HuH-7 (cell line): ENCODE measurements at places on chromosomes 13 and 19.

- DNase-seq: peak; percentile 17
Measured at GRCh38 chr13:70856711-70857110, 748.5 kb upstream of the KLHL1 start.

DNA sequence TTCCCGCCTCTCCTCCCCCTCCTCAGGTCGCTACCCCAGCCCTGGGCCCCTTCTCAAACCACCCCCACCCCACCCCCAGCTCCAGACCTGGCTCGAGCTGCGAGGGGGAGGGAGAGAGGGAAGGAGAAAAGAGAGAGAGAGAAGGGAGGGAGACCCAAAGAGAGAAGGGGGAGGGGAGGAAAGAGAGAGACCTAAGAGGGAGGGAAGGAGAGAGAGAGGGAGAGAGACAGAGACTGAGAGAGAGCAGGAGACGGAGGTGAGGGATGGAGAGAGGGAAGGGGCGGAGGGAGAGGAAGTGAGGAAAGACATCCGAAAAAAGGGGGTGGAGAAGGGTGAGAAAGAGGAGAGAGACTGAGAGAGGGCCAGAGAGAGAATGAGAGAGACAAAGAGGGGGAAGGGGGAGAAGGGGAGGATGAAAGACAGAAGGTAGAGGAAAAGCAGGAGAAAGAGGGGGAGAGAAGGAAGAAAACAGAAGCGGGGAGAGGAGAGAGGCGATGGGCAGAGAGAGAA is 2.0 kb upstream of the SPACA6 start:
- DNase-seq: no peak

DNA sequence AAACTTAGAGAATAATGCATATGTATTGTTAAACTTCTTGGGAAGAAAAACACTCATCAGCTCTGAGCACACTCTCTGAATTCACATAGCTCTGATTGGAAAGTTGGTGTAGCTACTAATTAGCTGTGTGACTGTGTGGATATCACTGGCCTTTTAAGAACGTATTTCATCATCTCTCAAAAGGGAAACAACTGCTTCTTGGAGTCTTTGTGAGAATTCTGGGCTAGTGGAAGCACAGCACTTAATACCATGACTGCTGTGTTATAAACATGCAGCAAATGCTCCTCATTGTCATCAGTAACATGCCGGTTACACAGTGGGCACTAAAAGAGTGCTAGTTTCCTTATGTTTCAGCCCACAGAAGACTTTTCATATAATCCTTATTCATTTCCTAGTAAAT is 220.9 kb upstream of the CSNK1A1L start:
- DNase-seq: no peak

GRCh38 chr13:44433863-44434765 is 60.5 kb downstream of the SERP2 start:
- no peak for DNase-seq

- no peak for DNase-seq
Measured at GRCh38 chr19:17235971-17236777, 9.5 kb downstream of the NR2F6 start.

- DNase-seq: no peak
Measured at GRCh38 chr19:6233056-6233826, 46.5 kb downstream of the MLLT1 start.

GRCh38 chr13:48749699-48750473 is 96.2 kb downstream of the CYSLTR2 start:
- DNase-seq: peak; percentile 22

DNA sequence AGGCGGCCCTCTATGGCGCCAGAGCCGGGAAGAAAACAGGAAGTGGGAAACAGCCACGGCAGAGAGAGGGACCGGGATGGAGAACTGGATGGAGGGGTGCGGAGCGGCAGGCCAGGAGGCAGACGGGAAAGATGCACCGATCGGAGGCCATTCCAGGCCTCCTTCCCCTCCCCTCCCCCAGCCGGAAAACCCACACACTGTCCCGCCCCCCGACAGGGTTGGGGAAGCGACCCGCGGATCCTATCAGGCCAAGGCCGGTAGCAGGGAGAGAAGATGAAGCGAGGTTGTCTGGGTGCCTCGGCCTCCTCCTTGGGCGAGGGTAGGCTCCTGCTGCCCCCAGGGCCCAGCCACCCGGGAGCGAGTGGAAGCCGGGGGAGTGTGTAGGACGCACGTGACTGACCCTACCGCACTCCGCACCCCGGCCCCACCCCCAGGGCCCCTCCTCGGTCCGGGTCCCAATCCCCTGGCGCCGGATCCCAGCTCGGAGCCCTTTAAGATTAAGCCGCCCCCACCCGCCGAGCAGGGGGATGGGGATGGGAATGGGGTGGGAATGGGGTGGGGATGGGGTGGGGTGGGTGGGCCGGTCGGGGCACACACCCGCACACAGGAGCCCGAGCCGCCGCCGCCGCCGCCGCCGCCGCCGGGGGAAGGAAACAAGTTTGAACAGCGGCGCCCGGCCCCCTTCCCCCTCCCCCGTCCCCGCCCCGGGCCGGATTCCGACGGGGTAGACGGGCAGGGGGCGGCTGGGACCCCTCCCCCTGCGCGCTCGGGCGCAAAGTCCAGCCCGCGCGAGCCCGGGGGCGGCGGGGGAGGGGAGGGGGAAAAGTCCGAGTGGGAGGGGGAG is 1.5 kb downstream of the ERF start:
- peak; percentile 82 for DNase-seq

GRCh38 chr19:46678110-46678732 is 17.2 kb upstream of the DACT3 start:
- no peak for DNase-seq

DNA sequence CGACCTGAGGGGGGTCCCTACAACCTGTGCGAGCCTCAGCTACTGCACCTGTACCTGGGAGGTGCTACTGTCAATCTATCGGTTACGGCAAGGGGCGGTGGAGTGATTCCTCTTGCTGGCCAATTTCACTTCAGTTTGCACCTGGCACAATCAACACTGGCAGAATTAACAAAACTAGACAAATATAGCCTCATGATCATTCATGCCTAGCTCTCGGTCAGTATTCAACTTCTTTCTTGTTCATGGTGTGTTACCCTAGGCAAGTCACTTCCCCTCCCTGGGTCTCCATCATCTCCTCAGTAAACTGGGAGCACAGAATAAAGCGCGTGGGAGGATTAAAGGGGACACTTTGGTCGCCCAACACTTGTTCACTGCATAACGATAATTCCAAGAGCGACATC is 618 bp downstream of the HAUS8 start:
- DNase-seq: no peak

- DNase-seq: no peak
Measured at GRCh38 chr13:75362026-75362425, 119.9 kb downstream of the TBC1D4 start.
